ENCODE measurements at places on chromosomes 7 and 10. TPM values are rescaled to one million over a fixed set of nuclear protein-coding genes. Genes with fewer than 3 reads are reported as not detected.

The CHST15 gene
- total RNA-seq = 4.7 TPM

The POLR2J2 gene
- 2.8 TPM for total RNA-seq

The OPN1SW gene
- total RNA-seq = not detected

The WIPF3 gene
- 0.39 TPM for total RNA-seq

The SPDYE16 gene
- under 0.01 TPM for total RNA-seq

The NKX2-3 gene
- not detected for total RNA-seq

The ZNF273 gene
- 3.0 TPM for total RNA-seq

The AFAP1L2 gene
- total RNA-seq = 80.5 TPM

The CLRN3 gene
- not detected for total RNA-seq

The GPR15LG gene
- not detected for total RNA-seq

The ADIRF gene
- not detected for total RNA-seq

The CDH23 gene
- total RNA-seq = 31.4 TPM

The CYP3A4 gene
- not detected for total RNA-seq

The ANKRD1 gene
- 14.5 TPM for total RNA-seq

The HERC4 gene
- 65.5 TPM for total RNA-seq

The ANKRD16 gene
- total RNA-seq = 5.9 TPM

The TLX1 gene
- total RNA-seq = not detected

The FLNC gene
- total RNA-seq = 271 TPM

The FBXL13 gene
- 3.9 TPM for total RNA-seq

The UROS gene
- total RNA-seq = 56.5 TPM

The VSTM4 gene
- total RNA-seq = not detected

The PALD1 gene
- total RNA-seq = not detected

The PRSS58 gene
- total RNA-seq = not detected

The HOXA1 gene
- 1.5 TPM for total RNA-seq

The EBF3 gene
- total RNA-seq = 5.1 TPM

The LIPJ gene
- not detected for total RNA-seq

The TMEM178B gene
- under 0.01 TPM for total RNA-seq

The PNLIPRP3 gene
- not detected for total RNA-seq

The HOXA9 gene
- total RNA-seq = not detected

The NEUROG3 gene
- total RNA-seq = not detected

The SEPTIN14 gene
- not detected for total RNA-seq

The FAM20C gene
- 12.2 TPM for total RNA-seq

The CCDC7 gene
- 7.3 TPM for total RNA-seq

The ADCYAP1R1 gene
- total RNA-seq = not detected

Data from placental epithelial cell (primary cell).